Pulmonary artery endothelial cell (primary cell): ENCODE measurements at places on chromosomes 2 and 18. TPM values are rescaled to one million over a fixed set of nuclear protein-coding genes. Genes with fewer than 3 reads are reported as not detected.

DNA sequence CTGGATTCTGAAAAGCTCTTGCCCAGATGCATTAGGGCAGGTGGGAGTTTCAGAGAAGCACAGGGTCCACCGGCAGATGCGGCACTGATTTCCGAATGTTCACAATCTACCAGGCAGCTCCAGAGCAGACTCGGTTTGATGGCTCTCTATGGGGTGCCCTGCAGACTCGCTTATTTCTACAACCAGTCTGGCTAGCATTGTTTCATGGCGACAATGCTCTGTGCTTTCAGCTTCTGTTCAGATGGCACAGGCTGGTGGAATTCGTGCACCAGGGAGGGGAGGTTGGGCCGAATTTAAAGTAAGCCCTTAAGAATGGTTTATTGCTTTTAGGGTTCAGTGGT lies 9.9 kb downstream of the MYT1L start:
- no peak for DNase-seq

GRCh38 chr2:95261602-95262001 lies 12.6 kb upstream of the PROM2 start:
- no peak for DNase-seq

DNA sequence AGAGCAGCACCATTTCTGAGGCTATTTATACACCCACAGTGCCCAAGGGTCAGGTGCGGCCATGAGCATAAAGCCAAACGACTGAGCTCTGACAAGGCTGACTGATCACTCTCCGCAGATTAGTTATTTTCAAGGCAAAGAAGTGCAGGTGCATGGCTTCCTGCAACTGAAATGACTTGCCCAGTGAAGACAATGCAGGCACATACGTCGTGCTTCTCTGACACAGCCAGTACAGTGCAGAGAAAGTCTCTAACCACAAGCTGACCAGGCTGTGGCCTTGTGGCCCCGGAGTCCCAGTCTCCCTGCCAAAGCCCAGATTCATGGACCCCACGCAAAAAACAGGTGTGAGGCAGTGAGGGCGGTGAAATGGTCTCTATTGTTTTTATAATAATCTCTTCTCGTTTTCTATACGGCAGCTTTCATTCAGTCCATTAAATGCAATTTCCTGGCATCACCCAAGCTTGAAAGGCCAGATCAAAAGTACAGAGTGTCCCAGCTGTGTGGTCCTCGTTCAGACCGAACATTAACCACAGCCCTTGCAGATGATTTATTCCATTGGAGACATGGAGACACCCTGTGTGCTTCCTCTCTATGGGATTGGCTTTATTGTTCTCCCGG lies 447.0 kb upstream of the ID2 start:
- no peak for DNase-seq

DNA sequence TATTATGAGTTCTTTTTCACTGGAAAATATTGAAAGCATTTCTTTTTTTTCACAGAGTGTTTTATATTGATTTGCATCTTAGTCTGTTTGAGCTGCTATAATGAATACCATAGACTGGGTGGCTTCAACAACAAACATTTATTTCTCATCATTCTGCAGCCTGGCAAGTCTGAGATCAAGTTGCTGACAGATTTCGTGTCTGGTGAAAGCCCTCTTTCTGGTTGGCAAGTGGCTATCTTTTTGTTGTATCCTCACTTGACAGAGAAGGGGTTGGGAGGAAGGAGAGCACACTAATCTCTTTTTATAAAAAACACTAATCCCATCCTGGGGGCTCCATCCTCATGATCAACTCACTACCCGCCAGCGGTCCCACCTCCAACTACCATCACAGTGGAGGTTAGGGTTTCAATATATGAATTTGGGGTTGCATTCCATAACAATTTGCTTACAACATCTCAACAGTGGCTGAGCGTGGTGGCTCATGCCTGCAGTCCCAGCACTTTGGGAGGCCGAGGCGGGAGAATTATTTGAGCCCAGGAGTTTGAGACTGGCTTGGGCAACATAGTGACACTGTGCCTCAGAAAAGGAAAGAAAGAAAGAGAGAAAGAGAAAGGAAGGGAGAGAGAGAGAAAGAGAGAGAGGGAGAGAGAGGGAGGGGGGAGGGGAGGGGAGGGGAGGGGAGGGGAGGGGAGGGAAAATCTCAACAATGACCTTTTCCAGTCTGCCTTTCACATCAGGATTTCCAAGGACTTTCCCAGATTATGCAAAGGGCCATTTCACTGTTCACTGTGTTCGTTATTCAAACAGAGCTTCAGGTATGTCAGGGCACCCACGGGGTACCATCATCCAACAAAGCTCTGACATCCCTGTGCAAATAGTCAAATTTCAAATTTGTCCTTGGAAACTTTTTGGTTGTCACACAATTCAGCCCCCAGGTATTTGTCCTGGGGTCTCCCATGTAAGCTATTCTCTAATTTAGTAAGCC lies 111.1 kb downstream of the AP1S3 start:
- DNase-seq = no peak

DNA sequence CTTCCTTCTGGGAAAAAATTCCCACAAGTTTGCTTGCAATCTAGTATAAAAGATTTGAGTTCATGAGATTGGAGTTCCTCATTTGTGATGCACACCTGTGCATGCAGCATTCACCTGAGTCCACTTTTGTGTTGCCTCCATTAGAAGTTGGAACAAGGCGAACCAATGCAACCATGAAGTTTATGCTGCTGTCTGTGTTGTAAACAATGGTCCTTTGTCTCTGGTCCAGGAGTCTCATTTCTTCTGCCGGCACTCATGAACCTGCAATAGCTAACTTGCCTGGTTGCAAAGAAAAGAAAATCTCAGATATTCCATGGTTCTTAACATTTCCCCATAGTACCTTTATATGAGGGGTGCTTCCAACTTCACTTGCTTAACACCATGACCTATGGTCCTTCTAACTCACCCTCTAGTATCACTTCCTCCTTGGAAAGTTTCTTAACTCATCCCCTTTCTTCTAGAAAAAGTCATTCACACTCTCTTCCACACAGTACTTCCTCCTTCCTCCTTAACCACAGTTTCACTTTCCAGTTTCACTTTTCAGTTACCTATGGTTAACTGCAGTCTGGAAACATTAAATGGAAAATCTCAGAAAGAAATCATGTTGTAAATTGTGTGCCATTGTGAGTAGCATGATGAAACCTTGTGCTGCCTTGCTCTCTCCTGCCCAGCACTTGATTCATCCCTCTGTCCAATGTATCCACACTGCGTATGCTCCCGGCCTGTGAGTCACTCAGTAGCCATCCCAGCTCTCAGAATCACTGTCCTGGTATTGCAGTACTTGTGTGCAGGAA lies 128.8 kb upstream of the TRIB2 start:
- no peak for DNase-seq

The RAB10 gene
- 71.9 and 123 TPM in 2 replicates for total RNA-seq

The WIPF1 gene
- 4.8 and 8.0 TPM in 2 replicates for total RNA-seq

DNA sequence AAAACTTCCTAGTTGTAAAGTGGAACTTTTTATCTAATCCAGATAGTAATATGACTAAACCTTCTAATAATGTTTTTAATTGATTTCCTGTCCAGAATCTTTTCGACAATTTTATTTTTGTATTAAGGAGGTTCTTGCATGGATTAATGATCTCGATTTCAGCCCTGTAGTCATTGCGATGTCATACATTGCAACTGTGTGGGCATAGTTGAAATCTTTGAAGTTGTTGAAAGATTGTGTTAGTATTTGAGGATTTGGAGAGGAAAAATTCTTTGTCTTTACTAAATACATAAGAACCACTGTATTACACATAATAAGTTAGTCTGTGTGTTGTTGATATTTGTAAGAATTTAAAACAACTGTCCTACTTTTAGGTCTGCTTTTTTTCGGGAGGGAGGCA lies 31.1 kb downstream of the ACSL3 start:
- DNase-seq = no peak

The MIB1 gene
- 64.0 and 70.2 TPM in 2 replicates for total RNA-seq

The UGT1A10 gene
- not detected in 2 replicates for total RNA-seq

DNA sequence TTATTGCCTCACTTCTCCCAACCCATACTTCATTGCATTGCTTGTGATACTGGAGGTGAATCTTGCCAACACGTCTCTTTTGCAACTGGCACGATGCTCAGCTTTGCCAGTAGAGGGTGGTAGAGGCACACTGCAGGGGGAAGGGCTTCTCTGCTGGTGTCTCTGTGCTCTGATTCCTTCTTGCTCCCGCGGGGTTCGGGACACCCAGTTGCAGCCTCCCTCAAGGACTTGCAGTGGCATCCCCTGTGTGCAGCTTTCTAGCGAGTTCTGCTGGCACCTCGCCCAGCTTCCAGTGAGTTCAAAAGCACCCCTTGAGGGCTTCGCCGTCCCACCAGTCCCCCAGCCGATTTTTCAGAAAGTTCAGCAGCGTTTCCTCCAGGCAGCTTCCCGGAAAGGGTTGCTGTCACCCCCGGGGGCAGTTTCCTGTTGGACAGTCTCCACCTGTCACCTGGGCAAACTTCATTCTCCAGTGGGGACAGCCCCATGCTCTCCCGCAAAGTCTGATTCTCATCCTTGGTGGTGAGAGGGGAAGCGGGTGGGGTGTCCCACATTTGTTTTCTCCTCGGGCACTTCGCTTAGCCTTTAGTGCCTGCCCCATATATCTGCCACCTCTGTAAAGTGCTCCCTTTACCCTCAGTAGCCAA lies 35.4 kb upstream of the EN1 start:
- peak; percentile 10 for DNase-seq

DNA sequence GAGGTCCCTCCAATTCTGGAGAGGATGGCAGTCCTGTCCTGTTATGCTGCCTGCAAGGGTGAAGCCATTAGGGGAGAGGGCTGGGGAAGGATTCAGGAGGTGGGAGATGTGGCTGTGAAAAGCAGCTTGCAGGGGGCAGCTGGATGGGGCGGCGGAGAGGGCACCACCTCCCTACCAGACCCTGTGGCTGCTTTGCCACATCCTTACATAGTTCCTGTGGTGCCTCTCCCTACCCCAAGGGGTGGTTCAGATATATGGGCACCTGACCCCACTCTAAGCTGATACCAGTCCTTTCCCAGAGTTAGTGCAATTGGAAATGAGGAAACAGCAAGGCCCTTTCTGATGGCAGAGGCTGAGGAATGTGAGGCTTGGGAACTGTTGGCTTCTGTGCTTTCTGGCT lies 6.1 kb upstream of the ACOXL start:
- no peak for DNase-seq

- DNase-seq = no peak
Observed at GRCh38 chr18:43009674-43010073, 105.8 kb downstream of the RIT2 start.

DNA sequence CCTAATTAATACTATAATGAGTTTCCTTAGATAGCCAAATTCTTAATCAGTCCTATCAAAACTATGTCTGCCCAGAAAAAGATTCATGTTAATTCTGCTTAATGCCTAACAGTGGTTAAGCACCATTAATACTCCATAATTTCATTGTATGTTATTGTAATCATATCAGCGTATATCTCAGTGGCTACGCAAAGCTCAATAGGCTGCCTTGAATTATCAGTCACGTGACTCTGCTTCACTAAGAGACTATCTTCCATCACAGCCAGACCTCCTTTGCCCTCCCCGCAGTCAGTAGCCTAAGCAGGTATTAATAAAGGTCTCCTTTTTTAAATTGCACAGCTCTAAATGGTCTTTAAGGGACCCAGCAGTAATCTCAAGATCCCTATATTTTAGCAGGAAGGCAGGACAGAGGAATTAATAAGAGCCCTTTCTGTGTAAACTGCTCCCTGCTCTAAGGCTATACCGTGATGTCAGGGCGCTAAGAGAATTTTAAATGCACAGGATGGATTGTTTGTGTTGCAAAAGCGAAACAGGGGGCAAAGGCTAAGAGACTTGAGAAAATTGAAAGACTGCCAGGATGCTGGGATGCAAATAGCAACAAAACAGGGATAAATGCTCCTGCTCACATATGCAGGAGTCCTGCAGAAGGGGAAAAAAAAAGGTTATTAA lies 215.6 kb upstream of the POU3F3 start:
- no peak for DNase-seq
